Hematopoietic multipotent progenitor cell (in vitro differentiated cells): ENCODE measurements at places on chromosomes 16 and 17. TPM values are rescaled to one million over a fixed set of nuclear protein-coding genes. Genes with fewer than 3 reads are reported as not detected.

DNA sequence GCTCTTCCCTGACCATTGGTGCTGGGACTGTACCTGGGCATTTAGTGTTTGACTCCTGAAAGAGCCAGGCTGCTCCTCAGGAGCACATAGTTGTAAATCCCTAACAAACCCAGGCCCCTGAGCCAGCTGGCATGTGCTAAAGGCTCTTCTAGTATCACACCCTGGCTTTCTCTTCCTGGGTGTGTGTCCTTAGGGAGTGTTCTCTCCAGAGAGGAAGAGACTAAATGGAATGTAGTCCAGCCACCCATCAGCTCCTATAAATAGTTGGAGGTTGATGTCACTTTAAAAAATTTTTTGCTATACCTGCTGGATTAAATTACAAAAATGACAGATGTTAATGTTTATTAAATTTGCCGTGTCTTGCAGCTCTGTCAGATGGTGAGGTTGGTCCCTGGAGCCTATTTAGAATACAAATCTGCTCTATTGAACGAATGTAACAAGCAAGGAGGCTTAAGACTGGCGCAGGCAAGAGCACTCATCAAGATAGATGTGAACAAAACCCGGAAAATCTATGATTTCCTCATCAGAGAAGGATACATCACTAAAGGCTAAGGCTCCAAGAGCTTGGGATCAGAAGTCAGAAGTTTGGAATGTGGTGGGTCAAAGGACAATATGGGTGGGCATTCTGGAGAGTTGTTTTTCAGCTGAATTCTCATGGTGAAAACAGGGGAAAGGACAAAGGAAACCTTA lies 13.1 kb upstream of the DUSP14 start:
- DNase-seq, result no peak

GRCh38 chr17:20095336-20096080 lies 86.3 kb downstream of the SPECC1 start:
- DNase-seq, result no peak

- DNase-seq, result no peak
Measured at GRCh38 chr17:44976206-44976605, 8.1 kb upstream of the C1QL1 start.

The NAGS gene
- under 0.01 TPM for total RNA-seq

The SCGB1C2 gene
- total RNA-seq, result not detected

The MYCBPAP gene
- 5.4 TPM for total RNA-seq

DNA sequence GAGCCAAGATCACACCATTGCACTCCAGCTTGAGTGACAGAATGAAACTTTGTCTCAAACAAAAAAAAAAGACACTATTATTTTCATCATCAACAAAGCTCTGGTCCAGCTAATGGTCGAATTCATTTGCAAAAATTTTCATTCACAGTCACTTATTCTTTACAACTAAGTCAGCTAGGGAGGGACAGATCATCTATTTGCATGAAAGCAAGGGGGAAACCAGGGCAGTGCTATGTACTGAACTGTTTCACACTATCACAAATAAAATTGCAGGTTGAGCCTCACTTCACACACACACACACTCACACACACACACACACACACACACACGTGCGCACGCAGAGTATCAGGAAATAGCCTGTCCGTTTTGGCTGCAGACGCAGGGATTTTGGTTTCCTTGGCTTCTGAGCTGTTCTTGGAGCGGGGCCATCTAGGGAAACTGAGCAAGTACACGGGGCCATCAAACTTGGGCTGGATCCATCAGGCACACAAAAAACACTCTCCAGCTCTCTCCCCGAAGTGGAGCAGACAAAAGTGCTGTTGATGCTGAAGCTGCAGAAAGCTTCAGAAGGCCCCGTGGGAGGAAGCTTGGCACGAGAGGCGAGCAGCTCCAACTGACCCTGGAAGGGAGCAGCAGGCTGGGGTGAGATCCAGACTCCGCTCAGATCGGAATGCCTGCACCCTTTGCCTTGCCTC lies 44.3 kb upstream of the HELZ start:
- DNase-seq, result peak; percentile 18

- no peak for DNase-seq
Measured at GRCh38 chr17:55774846-55775271, 24.0 kb downstream of the PCTP start.

DNA sequence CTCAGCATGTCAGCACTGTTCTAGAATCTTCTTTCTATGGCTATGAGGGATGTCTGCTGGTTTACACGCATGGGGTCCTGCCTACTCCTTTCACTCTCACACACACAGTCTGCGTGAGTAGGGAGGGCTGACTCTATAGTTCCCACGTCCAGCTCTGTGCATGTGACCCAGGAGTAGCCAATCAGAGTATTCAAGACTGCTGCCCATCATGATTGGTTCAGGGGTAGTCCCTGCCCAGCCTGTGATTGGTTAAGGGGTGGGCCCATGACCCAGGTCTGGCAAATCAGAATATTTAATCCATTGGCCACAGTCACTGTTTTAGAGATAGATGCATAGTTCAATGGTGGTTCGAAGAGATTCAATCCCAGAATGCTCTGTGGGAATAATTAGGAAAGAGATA lies 151.3 kb upstream of the IRX3 start:
- no peak for DNase-seq

DNA sequence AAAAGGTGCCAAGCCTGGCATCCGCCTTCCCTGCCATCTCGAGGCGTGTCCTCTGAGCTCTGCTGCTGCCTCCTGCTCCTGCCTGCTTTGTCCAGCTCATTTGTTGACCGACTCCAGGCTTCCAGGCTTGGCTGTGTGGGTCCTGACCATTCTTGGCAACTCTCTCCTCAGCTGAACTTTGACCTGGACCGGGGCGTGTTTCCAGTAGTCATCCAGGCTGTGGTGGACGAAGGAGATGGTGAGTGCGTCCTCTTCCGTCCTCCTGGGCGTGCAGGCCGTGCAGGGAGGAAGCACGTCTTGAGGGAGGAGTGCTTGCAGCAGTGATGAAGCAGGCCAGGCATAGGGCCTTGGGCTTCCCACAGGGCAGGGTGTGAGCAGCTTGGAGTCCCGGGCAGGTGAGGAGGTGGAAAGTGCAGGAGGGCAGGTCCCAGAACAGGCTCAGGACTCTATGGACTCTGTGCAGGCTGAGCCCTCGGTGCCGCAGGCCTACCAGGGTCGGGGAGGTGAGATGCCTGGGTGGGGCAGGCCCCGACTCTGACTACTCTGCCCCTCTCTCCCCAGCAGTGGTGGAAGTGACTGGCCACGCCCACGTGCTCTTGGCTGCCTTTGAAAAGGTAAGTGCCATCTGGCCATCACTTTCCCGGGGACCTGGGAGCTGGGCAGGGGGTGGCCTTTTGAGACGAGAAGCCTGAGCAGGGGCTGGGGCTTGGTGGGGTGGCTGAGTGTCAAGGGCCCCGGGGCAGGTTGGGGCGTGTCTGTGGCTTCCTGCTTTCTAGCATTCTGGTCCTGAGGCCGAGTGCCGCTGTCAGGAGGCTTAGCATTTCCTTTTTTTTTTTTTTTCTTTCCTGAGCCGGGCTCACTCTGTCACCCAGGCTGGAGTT lies 28.6 kb upstream of the NUDT16L1 start:
- DNase-seq, result peak; percentile 62

- DNase-seq, result no peak
Measured at GRCh38 chr16:8512941-8513624, 77.2 kb downstream of the TMEM114 start.

DNA sequence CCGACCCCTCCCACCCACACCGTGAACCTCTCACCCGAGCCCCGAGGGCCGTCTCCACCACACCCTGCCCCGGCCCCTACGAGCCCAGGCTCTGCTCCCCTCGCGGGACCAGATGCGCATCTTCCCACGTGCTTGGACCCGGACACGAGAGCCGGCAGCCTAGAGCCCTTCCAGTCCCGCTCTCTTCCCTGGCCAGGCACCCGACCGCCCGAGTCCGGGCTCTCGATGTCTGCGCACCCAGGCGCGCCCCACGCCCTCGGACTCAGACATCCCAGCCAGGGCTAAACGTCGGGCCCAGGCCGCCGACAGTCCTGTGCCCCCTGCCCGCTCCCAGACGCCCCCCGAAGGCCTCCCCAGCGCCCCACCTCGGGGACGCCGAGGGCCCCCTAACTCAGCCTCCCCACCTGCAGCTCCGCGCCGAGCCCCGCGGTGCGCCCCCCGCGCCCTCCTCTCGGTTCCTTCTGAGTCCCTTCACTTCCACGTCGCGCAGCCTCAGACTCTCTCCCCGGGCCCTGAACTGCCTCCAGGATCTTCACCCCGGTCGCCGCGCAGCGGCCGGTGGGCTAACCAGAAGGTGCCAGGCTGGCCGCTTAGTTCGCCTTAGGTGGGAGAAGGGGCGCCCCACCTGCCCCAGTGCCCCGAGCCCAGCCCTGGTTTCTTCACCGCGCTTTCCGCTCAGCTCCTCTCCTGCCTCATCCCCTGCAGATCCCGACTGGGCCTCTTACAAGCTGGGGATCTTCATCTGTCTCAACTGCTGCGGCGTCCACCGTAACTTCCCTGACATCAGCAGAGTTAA lies 688 bp downstream of the ADAP2 start:
- DNase-seq, result no peak

GRCh38 chr17:11805952-11806351 lies 191.3 kb downstream of the ZNF18 start:
- no peak for DNase-seq

DNA sequence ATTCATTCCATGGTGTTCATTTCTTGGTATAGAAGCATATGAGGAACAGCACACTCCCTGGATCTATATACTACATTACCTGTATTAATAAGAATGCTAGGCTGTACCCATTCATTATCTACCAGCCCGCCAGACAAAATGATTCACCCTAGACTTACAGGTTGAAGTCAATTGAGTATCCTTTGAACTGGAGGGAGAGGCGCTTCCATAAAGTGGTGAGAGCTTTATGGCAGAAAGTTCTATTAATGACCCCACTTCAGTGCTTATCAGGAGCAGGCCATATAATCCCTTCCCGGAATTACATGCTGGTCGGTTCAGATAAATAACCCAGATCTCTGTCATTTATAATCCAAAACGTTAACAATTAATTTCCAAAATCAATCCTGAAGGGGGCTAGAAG lies 44.5 kb upstream of the TOX3 start:
- no peak for DNase-seq

DNA sequence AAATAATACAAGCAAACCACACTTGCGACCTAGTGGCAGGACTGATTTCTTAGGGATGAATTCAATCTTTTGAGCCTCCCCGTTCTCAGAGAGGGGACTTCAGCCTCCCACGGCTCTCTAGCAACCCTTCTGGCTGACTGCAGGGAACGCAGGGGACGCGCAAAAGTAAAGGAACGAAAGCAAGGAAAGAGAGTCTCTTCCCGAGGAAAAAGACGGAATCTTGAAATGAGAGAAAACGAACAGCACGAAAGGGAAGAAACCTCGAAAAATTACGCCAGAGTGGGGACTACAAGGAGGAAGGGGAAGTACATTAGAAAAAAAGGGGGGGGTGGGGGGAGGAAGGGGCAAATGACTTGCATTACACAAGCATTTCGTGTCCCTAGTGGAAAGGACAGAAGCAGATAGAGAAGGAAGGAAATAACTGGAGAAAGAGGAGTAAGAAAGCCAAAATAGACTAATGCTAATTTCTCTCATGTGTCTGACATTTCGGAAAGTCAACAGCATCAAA lies 1.2 kb downstream of the GRB2 start:
- peak; percentile 82 for DNase-seq

The PLXDC1 gene
- under 0.01 TPM for total RNA-seq

- no peak for DNase-seq
Measured at GRCh38 chr17:47629826-47630225, 19.9 kb upstream of the KPNB1 start.

DNA sequence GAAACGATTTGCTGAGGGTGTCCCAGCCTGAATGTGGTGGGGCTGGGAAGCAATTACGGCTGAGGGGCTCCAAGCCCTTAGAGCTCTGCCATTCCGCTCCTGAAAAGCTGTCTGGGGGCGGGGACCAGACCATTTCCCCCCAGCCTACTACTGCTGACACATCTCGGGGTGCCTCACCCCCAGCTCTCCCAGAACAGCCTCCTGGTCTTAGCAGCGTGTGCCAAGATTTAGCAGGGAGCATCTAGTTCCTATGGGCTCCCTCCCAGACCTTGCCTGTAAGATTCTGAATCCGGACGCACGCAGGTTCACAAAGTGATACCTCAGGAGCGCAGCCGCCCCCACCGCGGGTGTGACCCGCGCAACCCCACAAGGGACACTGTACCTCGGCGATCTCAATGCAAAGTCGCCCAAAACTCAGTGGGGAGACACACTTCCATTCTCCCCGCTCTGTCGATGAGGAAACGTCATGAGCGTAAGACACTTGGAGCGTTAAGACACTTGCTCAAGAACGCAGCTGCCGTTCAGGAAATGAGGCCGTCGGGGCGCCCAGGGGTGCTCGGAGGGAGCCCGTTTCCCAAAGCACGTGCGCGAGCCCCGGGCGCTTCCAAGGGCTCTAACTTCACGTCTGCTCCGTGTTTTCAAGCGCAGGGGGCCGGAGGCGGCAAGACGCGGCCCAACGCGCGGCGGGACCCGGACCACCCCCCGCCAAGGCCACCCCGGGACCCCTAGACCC lies 629 bp downstream of the GEMIN4 start:
- peak; percentile 35 for DNase-seq

The KRT28 gene
- total RNA-seq, result not detected

DNA sequence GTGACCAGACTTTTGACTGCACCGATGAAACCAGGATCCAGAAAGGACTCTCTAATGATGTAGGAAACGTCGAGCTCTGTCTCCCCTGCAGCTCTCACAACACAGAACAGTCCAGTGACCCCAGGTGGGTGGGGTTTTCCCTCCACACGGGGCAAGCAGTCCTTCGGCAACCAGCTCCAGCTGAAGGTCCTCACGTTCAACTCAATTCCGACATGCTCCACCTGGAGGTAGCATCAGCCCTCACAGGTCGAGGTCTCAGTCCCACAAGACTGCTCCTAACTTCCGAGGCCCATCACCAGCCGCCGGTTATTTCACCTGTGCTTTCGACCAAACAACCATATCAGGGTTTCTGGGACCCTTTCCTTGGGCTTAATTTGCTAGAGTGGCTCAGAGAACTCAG lies 28.2 kb downstream of the ITGAE start:
- DNase-seq, result no peak

GRCh38 chr17:74567397-74567796 lies at the start of gene CD300H:
TSS of gene CD300H (minus strand) at chr17:74567509.
- DNase-seq, result no peak

GRCh38 chr17:57158795-57159194 lies 73.7 kb downstream of the AKAP1 start:
- no peak for DNase-seq

- DNase-seq, result no peak
Measured at GRCh38 chr17:74271281-74271680, 2.8 kb upstream of the DNAI2 start.

The C16orf86 gene
- 15.9 TPM for total RNA-seq

The KRT9 gene
- not detected for total RNA-seq

The QRICH2 gene
- 3.0 TPM for total RNA-seq
